ENCODE measurements at places on chromosomes 4 and X.
A peak's percentile ranks its signal among the peaks of the same experiment; 100 is the strongest.

GRCh38 chr4:127580300-127580699 is 52.5 kb upstream of the INTU start:
- no peak for DNase-seq

DNA sequence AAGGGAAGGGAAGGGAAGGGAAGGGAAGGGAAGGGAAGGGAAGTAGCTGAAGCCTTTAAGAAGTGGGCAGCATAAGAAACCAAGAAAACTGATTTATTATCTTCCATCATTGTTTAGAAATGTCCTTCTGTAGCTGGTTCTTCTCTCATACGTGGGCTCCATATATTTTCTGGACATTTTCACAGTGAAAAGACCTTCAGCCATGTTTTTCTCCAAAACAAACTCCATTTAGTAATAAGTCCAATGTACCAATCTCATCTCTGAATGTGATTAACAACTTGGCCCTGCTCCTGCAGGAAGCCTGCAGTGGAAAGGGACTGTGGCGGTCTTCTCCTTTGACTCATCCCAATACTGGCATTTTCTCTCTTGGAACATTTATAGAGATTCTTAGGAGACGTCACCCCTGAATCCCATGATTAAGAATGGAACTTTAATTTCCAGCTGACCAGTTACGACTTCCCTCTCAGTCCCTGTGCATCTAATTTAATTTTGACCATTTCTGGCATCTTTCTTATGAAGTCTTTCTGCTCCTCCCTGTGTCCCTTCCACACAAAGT is 96.6 kb upstream of the GUCY1A1 start:
- peak; percentile 75 for DNase-seq

- DNase-seq = no peak
These were observed 43.1 kb upstream of the IL21 start for GRCh38 chr4:122663814-122664610.

DNA sequence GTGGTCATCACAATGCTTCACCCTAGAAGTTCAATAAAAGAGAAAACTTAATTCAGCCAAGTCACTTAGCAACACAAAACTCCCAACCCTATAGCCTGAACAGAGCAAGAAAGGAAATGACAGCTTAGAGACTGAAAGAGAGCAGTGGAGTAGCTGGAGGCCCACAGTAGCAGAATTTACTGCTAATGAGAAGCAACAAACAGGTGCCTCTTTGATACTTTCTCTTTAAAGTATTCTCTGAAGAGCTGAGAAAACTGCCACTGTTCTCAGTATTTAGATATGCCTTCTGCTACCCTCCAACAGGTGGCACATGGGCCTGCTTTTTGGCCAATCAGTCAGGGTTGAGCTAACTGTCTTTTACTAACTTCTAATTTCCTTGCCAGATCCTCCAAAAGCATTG is 240.0 kb downstream of the GPC3 start:
- DNase-seq = no peak

GRCh38 chr4:1137850-1138249 is 24.5 kb upstream of the RNF212 start:
- no peak for DNase-seq

GRCh38 chr4:79923281-79923680 is 149.7 kb downstream of the ANTXR2 start:
- no peak for DNase-seq

- DNase-seq = no peak
These were observed 35.3 kb downstream of the AREG start for GRCh38 chr4:74480267-74480666.

- DNase-seq = no peak
These were observed 306.5 kb upstream of the KLF3 start for GRCh38 chr4:38357546-38357945.

DNA sequence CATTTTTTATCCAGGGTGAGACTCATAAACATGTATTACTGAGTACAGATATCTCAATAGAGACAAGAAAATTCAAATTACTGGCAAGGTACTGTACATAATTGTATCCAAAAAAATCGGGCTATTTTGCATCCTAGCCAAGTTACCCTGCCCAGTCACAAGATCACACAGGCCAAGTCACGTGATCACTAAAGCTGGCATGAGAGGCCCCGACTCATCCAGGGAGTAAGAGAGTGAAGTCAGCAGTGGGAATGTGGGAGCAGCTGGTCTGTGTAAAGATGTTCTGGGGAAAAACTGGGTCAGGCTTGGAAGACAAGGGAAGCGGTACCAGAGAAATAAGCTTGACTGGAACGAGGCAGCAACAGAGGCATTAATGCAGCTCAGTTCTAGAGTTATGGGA is 119.3 kb upstream of the STS start:
- no peak for DNase-seq

DNA sequence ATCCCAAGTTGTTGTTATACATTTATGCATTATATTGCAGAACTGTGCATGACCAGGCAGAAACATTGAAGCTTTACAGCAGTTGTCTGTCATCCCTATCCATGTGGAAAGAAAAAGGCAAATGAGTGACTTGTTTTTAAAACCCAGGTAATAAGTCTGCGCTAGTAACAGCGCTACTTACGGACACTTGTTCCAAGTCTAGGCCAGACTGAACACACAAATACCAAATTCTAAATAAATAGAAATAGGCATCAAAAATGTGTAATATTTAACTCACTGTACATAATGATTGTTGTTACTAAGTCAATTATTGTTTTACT is 548 bp upstream of the MAML3 start:
- no peak for DNase-seq

GRCh38 chrX:112654871-112655270 is 24.9 kb downstream of the LHFPL1 start:
- DNase-seq = no peak

DNA sequence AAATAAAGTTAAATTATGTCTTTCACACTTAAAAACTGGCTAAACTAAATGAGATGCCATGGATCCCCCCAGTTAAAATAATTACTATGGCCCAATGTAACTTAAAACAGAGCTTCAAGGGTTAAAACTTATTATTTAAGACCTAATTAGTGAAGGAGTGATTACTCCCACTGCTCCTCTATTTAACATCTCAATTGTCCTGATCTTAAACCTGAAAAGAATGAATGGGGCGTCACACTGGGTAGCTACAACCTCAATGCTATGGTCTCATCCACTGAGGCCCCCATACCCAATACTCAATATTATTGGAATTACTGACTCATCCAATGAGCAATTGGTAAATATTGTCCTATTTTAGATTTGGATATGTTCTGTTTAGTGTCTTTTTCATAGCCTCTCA is 21.1 kb upstream of the TMEM255A start:
- no peak for DNase-seq

DNA sequence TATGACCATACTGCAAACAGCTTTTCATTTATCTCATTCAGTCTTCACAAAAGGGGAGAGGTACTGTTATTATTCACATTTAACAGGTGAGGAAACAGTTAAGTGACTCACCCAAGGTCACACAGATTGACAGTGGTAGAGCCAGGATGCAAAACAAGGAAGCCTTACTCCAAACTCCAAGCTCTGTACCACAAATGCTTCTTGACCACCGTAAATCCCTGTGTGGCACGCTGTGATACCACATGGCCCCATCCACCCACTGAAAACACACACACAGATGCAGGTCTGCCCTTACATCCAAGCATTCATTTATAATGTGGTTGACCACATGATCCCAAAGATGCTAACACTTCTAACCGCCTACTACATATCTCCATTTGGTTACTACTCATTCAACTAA is 129.5 kb downstream of the TSPAN5 start:
- DNase-seq = no peak

- no peak for DNase-seq
These were observed 50.6 kb upstream of the TENM3 start for GRCh38 chr4:182192511-182193181.

DNA sequence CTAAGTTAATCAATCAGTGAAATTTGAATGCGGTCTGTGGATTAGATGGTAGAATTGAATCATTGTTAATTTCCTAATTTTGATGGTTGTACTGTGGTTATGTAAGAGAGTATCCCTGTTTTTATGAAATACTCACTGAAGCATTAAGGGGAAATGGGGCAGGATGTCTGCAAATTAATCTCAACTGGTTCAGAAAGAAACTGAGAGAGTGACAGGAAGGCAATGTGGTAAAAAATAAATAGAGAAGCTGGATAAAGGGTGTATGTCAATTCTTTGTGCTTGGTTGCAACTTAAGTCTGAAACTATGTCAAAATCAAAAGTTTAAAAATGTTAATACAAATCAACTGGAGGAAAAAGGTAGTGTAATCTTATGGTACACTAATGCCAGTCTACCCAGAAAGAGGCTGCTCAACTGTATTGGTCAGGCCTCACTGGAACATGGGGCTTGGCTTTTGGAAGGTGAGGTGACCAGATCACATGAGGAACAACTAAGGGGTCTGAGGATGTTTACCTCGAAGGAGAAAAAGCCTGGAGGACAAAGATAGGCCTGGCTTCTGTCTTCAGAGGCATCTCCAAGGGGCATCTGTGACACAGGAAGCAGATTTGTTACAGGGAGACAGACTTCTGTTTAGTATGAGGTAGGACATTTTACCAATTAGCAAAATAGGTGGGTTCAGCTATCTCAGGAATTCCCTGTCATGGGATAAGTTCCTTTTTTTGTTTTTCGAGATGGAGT is 83.1 kb downstream of the DLG3 start:
- no peak for DNase-seq

DNA sequence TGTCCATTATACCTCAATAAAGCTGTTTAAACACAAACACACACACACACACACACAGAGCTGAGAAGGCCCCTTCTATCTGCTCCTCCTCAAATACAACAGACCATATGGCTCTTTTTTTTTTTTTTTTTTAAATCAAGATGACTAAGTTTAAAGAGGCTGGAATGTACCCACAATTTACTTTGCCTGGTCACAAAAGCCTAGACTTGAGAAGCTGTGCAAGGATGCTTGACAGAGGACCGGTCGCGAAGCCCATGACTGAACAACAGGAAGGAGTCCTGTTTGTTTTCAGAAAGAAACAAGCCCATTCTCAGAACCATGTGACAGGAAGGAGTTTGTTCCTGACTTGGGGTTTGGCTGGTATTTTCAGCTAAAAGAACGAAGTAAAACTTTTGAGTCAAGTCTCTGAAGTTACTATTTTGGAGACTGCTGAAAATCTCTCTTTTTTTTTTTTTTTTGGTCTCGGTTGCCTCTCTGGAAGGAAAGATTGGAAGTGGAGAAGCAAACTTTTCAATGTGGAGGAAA is 650.9 kb upstream of the TENM3 start:
- no peak for DNase-seq

GRCh38 chr4:67911141-67911540 is 27.3 kb upstream of the TMPRSS11D start:
- no peak for DNase-seq

DNA sequence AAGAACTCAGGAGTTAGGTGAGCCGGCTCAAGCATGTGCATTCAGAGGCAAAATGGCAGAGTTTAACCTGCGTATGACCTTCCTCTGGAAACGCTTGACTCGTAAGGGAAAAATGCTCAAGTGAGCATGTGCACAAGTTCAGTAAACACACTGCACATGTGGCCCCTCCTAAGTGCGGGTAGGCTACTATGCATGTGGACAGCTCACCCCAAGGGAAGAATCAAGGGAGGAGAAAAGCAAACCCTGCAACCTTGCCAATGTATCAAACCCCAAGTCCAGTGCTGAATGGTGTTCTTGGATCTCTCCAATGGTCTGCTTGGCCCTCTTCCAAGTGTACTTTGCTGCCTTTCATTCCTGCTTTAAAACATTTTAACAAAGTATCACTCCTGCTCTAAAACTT is 407.1 kb downstream of the ADAM29 start:
- DNase-seq = no peak

DNA sequence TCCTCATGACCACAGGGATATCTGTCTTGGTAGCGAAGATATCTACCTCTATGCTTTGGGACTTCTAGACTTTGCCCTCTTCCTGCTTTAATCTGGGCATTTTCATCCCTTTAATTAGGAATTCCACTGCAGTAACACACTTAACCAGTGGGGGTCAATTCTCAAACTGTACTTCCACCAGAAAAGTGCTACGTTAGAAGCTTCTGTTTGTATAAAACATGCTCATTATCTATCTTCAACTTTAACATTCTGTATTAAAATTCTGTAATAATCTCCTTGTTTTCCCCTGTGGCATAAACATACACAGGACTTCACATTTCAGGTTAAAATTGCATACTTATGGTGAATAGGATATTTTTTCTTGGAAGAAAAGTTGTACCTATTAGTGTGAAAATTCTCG is 105.6 kb downstream of the AMMECR1 start:
- no peak for DNase-seq

GRCh38 chrX:23779025-23779424 is 3.9 kb upstream of the SAT1 start:
- DNase-seq = peak; percentile 81

- DNase-seq = no peak
These were observed 21.3 kb downstream of the IL15 start for GRCh38 chr4:141657550-141658250.

GRCh38 chrX:43949669-43950068 is 23.5 kb downstream of the NDP start:
- no peak for DNase-seq
